ENCODE measurements at places on chromosomes 2 and 18.

GRCh38 chr2:139685090-139685983 is 905.1 kb upstream of the NXPH2 start:
- no peak for DNase-seq

GRCh38 chr2:68775272-68775842 is 40.7 kb downstream of the ARHGAP25 start:
- no peak for DNase-seq

- no peak for DNase-seq
Measured at GRCh38 chr2:237060534-237061312, 25.0 kb upstream of the COPS8 start.

DNA sequence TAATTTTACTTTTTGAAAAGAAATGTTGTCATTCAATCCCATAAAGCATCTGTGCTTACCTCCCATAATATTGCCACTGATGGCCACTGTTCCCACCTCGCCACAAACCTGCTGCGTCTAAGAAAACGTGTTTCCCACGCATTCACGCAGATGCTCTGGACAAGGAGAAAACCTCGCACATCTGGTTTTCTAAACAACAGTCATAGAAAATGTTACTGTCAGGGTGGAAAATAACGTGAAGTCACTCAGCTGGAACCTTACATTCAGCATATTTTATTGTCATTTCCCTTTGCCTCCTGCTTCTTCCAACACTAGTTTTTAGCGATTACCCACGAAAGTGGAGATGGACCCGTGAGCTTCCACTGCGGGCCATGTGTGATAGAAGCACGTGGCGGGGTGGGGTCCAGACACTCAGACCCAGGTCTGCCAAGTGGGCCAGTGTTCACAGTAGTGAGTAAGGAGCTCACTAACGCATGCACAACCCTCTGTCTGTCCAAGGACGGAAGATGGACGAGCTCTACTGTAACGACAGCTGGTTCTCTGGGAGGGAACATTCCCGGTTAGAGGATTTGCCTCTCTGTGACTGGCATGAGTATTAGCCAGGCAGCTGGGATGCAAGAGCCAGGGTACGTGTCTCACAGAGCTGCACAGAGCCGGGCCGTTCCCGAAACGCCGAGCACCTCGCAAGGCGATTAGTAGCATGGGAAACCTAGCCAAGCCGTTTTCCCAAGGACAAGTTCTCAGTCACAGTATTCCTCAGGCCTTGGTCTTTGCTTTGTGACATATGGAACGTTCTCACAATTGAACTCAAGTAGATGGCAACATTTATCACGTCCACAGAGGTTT is 94.5 kb downstream of the MTCL1 start:
- DNase-seq, result no peak

- DNase-seq, result no peak
Measured at GRCh38 chr18:39761273-39761672, 2193.8 kb upstream of the PIK3C3 start.

- DNase-seq, result no peak
Measured at GRCh38 chr18:6056171-6056910, 161.0 kb upstream of the TMEM200C start.

DNA sequence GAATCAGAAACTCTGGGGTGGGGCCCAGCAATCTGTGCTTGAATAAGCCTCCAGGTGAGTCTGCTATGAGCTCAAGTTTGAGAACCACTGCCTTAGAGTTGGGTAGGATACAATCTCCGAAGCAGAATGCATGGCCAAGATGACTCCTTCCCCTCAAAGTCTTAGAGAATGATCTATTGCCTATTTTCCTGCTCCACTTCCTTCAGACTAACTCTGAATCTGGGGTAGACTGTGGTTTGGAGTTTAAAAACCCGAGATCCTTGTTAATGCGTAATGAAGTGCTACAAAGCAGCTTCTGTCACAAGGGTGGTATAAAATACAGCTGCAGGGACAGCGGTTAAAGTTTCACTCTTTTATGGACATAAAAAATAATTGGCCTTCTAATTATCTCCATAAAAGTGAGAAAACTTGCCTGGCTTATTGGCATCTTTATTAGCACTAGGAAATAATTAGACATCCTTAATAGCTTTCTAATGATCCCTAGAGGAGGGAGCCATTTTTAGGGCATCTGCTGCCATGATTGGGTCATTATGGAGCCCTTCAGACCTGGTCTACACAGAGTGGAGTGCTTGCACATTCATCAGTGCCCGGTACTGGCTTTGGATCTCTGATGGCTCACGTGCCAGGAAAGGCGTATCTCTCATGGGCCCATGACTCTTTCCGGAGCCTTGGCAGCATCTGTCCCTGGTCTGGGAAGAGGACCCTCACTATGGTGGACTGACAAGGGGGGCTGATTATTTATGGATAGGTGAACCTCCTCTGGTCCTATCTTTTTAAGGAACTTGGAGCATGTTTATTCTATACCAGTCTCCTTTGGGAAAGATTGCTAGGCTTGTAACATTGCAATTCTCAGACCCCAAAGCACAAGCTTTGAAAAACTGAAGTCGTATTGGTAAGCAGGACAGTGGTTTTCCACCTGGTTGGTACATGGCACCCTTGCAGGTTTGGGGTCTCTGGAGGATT is 28.2 kb downstream of the SIX2 start:
- DNase-seq, result no peak

DNA sequence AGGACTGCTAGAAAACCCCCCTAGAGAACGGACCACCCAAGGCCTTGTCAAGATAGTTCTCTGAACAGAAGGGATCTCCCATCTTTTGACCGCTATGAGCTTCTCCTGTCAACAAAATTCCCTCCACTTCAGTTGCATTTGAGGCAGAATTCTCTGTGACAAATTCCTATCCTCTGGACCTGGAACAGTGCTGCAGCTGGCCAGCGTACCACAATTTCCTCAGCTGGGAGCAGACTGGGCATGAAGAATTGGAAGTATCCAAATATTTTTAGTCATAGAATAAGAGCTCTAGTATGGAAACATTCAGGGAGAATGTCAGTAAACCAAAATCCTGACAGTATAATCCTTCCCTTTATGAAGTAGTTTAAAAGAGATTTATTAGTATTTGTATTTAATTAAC is 147.1 kb upstream of the BOD1L2 start:
- no peak for DNase-seq

GRCh38 chr2:79711098-79711497 is 198.2 kb downstream of the CTNNA2 start:
- DNase-seq, result no peak

- no peak for DNase-seq
Measured at GRCh38 chr18:24490539-24490938, 30.1 kb downstream of the HRH4 start.

DNA sequence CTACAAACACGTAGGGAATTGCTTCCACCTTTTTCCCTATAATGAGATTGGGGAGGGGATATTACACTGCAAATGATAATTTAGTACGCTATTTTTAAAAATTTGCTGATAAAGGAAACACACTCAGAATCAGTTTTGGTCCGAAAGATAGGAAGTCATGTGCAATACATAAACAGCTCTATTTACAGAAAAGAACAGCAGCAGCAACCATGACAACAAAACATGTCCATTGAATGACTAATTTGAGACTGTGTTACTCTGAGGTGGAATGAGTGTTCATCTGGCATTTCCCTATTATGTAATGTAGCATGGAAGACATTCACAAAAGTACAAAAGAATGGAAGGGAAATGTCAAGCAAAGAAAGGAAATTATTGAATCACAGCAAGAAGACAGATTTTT is 337.2 kb downstream of the NBAS start:
- DNase-seq, result no peak

- DNase-seq, result no peak
Measured at GRCh38 chr2:41736105-41736567, 311.7 kb upstream of the PKDCC start.

DNA sequence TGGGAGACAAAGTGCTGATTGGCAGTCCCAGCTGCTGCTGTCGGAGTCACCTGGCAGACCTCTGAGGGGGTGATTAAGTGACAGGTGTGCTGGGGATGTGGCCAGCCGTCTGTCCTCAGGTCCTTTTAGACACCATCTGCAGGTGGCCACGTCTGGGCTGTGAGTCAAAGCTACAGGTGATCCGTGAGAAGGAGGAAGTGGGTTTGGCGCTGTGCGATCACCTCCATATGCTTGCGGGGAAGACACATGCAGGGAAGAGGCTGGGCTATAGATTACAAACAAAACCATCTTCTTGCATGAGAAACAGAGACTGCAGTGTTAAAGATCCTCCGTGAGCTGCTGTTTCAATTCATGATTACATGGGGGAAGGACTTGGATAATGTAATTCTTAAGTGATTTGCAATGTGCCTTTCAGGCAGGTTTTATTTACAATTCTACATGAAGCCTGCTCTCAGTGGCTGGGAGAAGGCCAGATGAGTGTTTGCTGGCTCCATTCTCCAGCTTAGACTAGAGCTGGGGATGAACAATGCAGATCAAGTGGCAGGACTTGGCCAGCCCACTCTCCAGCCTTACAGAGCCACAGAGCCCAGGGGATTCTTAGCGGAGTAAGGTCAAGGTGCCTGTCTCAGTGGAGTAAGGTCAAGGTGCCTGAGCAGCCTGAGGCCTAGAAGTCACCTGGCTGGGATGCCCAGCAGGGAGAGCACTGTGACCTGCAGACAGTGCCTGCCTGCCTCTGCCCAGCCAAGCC is 87.8 kb downstream of the LYPD1 start:
- no peak for DNase-seq

- DNase-seq, result no peak
Measured at GRCh38 chr2:27735263-27735904, 36.1 kb upstream of the MRPL33 start.
